ENCODE measurements at places on chromosomes 13 and 19. TPM values are rescaled to one million over a fixed set of nuclear protein-coding genes. Genes with fewer than 3 reads are reported as not detected.

The ZNF726 gene
- 0.22 TPM for total RNA-seq

The ZNF568 gene
- total RNA-seq = 4.8 TPM

The VASP gene
- 22.7 TPM for total RNA-seq

The KLF1 gene
- total RNA-seq = 0.37 TPM

The FLT1 gene
- total RNA-seq = 20.1 TPM

The SYNGR4 gene
- not detected for total RNA-seq

The MBD3L3 gene
- not detected for total RNA-seq

GRCh38 chr13:44425041-44425814 lies 51.6 kb downstream of the SERP2 start:
- no peaks in the 10 kb centered on the region for H3K4me1 ChIP-seq
- no peaks in the 10 kb centered on the region for H3K27me3 ChIP-seq
- H3K36me3 ChIP-seq = no peaks in the 10 kb centered on the region
- DNase-seq = no peak
- H3K4me3 ChIP-seq = no peak overlapping the region

DNA sequence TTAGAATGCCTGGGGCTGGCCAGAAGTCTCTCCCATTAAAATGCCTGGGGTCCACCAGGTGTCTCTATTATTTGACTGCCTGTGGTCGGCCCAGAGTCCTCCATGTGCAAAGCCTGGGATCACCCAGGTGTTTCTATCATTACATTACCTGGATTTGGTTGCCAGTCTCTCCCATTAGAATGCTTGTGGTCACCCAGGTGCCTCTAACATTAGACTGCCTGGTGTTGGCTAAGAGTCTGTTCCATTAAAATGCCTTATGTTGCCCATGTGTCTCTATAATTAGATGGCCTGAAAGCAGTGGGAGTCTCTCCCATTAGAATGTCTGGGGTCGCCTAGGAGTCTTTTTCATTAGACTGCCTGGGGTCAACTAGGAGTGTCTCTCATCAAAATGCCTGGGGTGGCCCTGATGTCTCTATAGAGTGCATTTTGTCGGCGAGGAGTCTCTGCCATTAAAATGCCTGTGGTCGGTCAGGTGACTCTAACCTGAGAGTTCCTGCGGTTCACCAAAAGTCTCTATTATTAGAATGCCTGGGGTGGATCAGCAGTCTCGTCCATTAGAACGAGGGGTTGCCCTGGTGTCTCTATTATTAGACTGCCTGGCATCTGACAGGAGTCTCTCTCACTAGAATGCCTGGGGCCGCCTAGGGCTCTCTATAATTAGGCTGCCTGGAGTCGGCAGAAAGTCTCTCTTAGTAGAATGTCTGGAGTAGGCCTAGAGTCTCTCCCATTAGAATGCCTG lies 1540.5 kb downstream of the UQCRFS1 start:
- DNase-seq = peak; percentile 51
- H3K4me1 ChIP-seq = peaks cover 40% of the 10 kb centered on the region
- no peak overlapping the region for H3K4me3 ChIP-seq
- H3K27me3 ChIP-seq = no peaks in the 10 kb centered on the region
- H3K27ac ChIP-seq = peak overlapping the region; percentile 5
- no peaks in the 10 kb centered on the region for H3K36me3 ChIP-seq

DNA sequence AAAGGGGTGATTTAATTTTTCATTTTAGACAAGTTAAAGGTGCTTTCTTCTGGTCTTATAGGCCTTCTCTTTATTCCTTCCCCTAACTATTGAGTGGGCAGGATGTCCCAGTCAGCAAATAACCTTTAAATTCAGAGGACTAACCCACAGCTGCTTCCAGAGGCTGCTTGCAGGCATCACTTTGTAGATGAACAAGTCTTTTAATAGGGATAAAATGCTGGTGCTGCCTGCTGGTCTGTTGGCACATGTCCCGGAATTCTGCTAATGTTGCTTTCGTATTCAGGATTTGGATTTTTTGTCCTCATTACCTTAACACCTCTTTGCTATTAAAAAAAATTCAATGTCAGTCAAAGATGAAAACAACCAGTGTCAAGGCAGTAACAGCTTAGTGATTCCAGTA lies 132.7 kb upstream of the KL start:
- H3K4me3 ChIP-seq = no peak overlapping the region
- H3K4me1 ChIP-seq = no peaks in the 10 kb centered on the region
- no peaks in the 10 kb centered on the region for H3K27me3 ChIP-seq
- H3K36me3 ChIP-seq = no peaks in the 10 kb centered on the region
- no peak overlapping the region for H3K27ac ChIP-seq
- no peak for DNase-seq

DNA sequence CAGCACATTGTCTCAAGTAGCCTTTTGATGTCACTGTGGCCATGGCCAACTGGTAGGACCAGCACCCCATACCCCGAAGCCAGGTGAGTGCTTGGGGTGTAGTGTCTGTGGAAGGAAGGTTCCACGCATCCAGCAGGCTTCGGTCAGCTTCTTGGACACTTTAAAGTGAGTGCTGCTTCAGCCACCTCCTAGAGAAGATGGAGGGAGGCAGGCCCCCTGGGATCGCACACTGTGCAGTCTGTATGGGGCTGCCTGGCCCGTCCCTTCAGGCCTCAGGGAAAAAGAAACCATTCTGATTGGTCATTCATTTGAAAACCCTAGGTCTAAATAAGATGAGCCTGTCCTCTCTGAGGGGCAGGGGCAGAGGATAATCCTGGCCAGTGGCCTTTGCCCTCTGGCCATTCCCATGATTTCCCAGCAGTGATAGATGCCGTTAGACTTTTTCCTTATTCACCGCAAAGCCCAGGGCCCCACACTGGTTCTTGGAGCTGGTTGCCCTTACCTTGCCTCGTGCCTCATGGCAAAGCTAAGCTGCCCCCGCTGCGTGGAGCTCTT lies 30.7 kb downstream of the GATAD2A start:
- H3K27ac ChIP-seq = no peak overlapping the region
- H3K27me3 ChIP-seq = no peaks in the 10 kb centered on the region
- no peak for DNase-seq
- no peak overlapping the region for H3K4me3 ChIP-seq
- peaks cover 29% of the 10 kb centered on the region for H3K4me1 ChIP-seq
- H3K36me3 ChIP-seq = no peaks in the 10 kb centered on the region

DNA sequence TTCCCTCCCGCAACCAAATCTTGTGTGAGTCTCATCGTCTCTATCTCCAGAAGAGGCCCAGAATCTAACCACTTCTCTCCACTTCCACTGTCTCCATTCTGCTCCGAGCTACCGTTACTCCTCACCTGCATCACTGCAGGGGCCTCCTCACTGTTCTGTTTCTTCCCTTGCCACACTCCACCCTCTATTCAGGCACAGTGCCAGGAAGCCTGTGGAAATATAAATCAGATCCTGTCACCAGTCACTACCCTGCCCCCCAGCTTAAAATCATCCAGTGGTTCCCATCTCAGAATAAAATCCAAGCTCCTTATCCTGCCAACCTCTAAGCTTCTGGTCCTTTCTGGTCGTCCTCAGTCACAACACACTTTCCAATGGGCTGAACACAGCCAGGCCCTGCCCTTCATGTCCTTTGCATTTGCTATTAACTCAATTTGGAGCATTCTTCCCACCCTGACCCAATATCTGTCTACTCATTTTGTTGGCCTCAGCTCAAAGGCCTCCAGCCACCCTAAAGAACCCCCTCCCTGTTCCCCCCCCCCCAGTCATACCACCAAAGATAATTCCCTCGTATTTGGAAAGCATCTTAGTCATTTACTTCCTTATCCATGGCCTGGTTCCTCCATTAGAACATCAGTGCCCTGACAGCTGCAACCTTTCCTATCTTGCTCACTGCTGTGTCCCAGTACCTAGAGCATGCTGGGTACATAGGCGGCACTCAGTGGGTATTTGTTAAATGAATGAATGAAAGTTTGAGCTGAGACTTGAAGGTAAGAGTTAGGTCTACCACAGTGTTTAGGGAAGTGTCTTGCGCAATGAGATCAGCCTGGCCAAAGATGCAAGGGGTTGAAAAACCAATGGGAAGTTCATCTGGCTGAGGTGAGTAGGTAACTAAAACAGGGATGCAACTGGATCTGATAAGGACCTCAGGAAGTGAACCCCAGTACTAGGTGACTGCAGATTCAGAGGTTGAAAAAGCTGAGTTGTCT lies 24.4 kb downstream of the ZNF175 start:
- DNase-seq = no peak
- H3K4me1 ChIP-seq = peaks cover 6% of the 10 kb centered on the region
- no peaks in the 10 kb centered on the region for H3K27me3 ChIP-seq
- H3K27ac ChIP-seq = no peak overlapping the region
- no peaks in the 10 kb centered on the region for H3K36me3 ChIP-seq
- peak overlapping the region; percentile 81 for H3K4me3 ChIP-seq

- no peaks in the 10 kb centered on the region for H3K36me3 ChIP-seq
- H3K27ac ChIP-seq = no peak overlapping the region
- H3K27me3 ChIP-seq = no peaks in the 10 kb centered on the region
- H3K4me1 ChIP-seq = no peaks in the 10 kb centered on the region
- H3K4me3 ChIP-seq = no peak overlapping the region
- no peak for DNase-seq
These were observed 202.6 kb upstream of the UFM1 start for GRCh38 chr13:38147050-38147449.

DNA sequence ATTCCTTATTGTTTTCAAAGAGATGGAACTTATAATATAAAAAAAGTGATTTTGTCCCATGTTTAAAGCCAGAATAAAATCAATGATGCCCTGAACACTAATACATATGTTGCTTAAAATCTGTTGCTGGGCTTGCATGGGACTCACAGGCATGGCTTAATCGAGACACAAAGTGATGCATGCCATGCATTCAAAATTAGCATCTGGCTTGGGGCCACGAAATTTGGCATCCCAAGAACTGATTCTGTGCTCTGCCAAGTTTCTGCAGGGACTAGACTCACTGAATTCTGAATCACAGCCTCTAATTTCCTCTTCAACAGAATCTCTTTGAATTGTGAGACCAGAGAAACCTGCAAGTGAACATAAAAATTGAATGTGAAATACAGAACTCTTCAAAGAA lies 109.2 kb downstream of the PCDH17 start:
- DNase-seq = no peak
- H3K4me3 ChIP-seq = no peak overlapping the region
- no peaks in the 10 kb centered on the region for H3K27me3 ChIP-seq
- H3K4me1 ChIP-seq = no peaks in the 10 kb centered on the region
- H3K36me3 ChIP-seq = no peaks in the 10 kb centered on the region

DNA sequence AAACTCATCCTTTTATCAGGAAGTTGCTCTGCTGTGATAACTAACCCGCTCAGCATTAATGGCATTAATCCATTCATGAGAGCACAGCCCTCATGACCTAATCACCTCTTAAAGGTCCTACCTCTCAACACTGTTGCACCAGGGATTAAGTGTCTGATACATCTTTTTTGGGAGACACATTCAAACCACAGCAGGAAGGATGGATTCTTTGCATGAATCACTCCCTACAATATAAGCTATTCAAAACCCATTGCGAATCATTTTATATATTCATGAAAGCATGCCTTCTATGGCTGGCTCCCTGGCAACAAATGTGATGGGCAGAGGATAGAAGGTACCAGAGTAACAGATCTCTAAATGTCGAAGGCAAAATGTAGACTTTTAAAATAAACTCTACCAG lies 27.6 kb downstream of the ARL11 start:
- peaks cover 11% of the 10 kb centered on the region for H3K36me3 ChIP-seq
- DNase-seq = no peak
- no peak overlapping the region for H3K4me3 ChIP-seq
- no peaks in the 10 kb centered on the region for H3K27me3 ChIP-seq
- H3K4me1 ChIP-seq = peaks cover 56% of the 10 kb centered on the region
- peak overlapping the region; percentile 97 for H3K27ac ChIP-seq

DNA sequence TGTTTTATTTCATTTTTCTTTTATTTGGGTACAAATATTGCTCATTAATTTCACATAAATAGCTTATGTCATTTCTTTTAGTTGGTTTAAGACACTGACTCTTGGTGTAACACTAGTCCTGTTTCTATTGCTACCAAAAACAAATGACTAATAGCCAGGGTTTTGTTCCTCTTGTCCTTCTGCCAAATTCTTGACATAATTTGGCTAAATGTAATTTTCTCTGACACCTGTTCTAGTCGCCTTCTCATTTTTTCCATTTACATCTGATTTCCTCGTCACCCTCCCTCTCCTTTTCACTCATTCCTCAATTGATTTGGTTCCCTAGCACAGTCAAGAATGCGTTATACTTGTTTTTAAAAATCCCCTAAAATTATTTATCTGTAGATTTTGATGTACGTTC lies 1718.7 kb downstream of the EFNB2 start:
- DNase-seq = no peak
- H3K36me3 ChIP-seq = no peaks in the 10 kb centered on the region
- no peak overlapping the region for H3K4me3 ChIP-seq
- no peaks in the 10 kb centered on the region for H3K27me3 ChIP-seq
- H3K27ac ChIP-seq = no peak overlapping the region

DNA sequence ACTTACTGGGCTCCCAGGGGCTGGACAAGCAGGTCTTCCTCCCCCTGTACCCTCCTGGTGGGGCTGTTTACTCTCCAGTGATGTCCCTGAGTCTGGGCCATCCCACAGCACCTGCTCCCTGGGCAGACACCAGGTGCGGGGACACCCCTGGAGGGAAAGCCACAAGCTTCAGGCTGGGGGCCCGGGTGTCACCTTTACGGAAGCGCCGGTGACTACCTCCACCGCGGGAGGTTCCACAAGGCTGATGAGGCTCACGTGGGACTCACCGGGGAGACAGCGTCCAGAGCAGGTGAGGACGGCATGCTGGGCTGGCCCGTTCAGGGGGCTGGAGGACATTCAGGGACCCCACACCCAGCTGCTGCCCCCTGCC lies 24.9 kb downstream of the NFILZ start:
- H3K4me1 ChIP-seq = no peaks in the 10 kb centered on the region
- no peaks in the 10 kb centered on the region for H3K36me3 ChIP-seq
- no peak overlapping the region for H3K4me3 ChIP-seq
- no peaks in the 10 kb centered on the region for H3K27me3 ChIP-seq

- H3K4me1 ChIP-seq = no peaks in the 10 kb centered on the region
- no peak for DNase-seq
These were observed 121.0 kb downstream of the KLF5 start for GRCh38 chr13:73179650-73180274.

GRCh38 chr13:49454388-49455006 lies 10.4 kb downstream of the SETDB2 start:
- DNase-seq = no peak
- H3K4me3 ChIP-seq = no peak overlapping the region
- no peaks in the 10 kb centered on the region for H3K27me3 ChIP-seq

- H3K27me3 ChIP-seq = no peaks in the 10 kb centered on the region
- no peaks in the 10 kb centered on the region for H3K4me1 ChIP-seq
- no peak for DNase-seq
- no peak overlapping the region for H3K4me3 ChIP-seq
These were observed 535.8 kb upstream of the KLHL1 start for GRCh38 chr13:70644052-70644451.
